Testis (tissue), 5 donors: ENCODE measurements at places on chromosomes 1 and 21.

GRCh38 chr1:27885114-27885528 lies 12.8 kb downstream of the THEMIS2 start:
- DNase-seq: no peak

DNA sequence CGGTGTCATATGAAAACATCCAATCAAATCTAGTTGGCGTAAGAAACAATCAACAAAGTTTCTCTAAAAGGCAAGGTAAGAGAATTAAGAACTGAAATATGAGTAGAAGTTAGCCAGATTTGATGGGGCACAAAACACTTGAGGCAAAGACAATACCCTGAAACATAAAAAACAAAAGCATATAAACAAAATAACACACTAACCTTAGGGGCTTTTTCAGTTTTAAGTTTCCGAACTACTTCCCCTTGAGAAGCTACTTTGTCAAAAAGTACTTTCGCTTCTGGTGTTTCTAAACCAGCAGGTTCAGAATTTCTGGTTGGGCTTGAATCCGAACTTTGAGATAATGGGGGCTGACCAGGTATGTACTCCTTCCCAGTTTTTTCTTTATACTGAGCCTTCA lies 57.9 kb downstream of the EPRS1 start:
- DNase-seq: no peak

- no peak for DNase-seq
These were observed 66.1 kb upstream of the FAM3B start for GRCh38 chr21:41250519-41250918.

DNA sequence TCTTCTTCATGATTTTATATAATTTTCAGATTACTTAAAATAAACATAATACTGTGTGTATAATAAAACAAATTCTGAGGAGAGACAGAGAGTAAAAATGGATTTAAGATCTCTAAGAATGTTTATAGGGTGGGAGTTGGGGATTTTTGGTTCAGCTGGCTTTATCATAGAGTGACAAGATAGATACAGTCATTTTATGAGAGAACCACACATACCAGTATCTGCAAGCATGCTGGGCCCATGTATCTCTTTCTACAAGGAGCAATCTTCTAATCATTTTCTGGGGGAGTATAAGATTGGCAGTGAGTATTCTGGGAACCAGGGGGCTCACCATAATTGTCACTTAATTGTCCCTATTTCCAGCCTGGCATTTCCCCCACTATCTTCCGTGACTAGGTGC lies 64.3 kb upstream of the DUSP10 start:
- no peak for DNase-seq

DNA sequence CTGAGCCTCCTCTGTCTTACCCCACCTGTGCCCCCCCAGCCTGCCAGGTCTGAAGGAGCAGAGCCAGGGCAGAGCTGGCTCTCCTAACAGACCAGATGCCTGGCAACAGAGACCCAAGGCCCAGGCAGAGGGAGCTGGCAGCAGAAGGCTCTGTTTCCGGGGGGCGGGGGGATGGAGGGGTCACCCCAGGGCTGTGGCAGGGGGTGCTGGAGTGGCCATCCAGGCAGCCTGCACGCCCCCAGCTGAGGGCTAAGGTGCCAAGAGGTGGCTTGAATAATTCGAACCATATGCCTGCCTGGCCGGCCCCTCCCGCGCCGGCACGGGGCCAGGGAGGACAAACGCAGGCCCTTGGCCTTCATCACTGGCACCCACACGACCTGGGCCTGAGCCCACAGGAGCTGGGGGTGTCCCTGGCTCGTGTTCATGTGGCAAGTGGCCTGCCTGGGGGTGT lies 16.0 kb upstream of the PLEKHG5 start:
- DNase-seq: no peak

DNA sequence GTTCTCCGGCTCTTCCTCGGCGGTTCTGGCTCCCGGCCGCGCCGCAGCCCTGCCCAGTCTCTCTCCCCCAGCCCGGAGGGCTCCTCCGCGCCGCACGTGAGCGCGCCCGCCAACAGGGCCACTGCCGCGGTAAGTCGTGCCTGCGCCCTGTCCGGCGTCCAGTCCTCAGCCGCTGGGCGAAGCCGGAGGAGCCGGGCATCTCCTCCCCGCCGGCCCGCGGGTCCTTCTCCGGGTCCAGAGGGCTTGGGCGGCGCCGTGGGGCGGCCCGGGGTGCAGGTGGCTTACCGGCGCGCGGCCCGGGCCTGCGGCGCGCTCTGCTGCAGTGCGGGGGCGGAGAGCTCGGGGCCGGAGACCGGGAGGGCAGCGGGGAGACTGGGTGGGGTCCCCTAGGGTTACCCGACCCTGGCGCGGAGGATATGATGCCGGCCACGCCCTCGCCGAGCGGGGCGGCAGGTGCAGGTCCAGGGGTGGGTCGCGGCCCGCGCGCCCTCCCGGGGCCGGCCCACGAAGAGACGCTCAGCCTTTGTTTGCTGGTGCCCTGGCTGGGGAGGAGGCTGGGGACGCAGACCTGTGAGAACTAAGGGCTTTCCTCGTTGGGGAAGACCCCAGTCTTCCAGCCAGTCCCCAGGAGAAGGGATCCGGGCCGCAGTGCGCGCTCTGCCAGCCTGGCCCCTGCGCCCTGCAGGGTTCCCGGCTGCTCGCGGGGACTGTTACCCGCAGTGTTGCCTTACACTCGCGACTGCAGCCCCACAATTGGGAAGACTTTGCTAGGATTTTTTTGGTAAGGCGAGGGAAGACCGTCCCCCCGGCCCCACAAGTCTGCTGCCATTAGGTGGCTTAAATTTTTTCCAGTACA lies at the start of gene DOP1B:
TSS of gene DOP1B (plus strand) at position 10 of the 856 bp plus-strand sequence. CDS start 7,910 bp downstream, outside the sequence.
- DNase-seq: peak; percentile 34

DNA sequence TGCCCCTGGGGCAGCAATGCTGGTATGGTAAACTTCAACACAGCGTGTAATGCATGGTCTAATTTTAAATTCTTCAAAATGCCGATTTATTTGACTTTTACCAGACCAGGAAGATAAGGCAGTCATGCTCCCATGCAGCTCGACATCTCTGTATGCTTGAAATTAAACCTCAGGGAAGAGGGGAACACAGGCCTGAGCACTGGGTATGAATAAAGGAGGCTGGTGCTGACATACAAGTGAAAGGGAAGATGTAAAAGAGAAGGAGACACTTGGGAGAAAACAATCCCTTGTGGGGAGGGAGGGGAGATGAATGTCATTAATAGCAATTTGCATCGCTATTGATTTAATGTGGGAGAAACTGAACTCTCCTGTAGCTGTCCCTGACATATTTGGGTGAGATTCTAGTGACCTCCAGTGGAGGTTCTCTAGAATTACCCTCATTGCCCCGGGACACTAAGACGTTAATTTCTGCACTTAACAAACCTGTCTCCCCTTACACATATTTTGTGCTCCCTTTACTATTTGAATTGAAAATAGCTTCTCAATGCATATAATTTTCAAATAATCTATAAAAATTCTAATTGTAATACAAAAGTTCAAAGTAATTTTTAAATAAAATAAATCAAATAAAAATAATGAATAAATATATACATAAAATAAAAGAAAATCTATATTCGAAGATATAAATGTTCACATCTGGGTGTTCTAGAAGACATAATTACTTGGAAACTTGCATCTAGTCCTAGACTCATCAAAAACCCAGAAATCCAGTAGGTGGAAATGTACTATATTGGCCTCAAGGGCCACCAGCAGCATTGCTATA lies 283.1 kb downstream of the LMX1A start:
- DNase-seq: no peak

DNA sequence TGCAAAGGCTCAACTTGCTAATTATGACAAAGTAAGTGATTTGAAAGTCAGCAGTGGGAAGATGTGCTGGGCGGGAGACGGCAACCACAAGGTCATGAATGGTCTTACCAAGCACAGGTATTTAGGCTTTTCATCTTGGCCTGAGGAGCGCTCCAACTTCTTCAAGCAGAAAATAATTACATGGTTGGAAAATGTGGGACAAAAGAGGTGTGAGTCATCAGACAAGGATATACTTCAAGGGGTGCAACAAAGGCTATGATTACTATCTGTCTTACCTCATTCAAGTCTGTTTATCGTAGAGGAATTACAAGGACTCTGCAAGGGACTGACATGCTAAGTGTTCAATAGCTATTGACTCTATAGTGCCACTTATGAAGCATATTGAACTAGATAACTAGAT lies 2005.7 kb downstream of the MRPL39 start:
- no peak for DNase-seq

DNA sequence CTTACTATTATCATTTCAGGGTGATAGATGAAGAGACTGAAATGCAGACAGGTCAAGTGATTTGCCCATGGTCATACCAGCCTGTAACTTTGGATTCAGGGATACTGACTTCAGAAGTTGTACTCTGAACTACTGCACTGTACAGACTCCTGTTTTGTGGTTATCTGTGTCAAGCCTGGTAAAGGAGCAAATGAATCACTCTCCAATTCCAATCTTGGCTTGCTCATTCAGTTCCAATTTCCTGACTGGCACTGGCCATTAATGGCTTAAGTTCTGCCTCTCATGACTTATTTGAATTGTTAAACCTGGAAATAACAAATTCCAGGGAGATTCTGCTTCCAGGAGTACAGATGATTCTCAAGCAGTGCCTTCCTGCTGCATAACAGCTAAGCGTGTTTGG lies 45.4 kb upstream of the PLD5 start:
- DNase-seq: no peak

- peak; percentile 88 for DNase-seq
These were observed 72.2 kb downstream of the CD46 start for GRCh38 chr1:207823880-207824566.

GRCh38 chr1:37691497-37692077 lies 729 bp upstream of the CDCA8 start:
- DNase-seq: peak; percentile 38

DNA sequence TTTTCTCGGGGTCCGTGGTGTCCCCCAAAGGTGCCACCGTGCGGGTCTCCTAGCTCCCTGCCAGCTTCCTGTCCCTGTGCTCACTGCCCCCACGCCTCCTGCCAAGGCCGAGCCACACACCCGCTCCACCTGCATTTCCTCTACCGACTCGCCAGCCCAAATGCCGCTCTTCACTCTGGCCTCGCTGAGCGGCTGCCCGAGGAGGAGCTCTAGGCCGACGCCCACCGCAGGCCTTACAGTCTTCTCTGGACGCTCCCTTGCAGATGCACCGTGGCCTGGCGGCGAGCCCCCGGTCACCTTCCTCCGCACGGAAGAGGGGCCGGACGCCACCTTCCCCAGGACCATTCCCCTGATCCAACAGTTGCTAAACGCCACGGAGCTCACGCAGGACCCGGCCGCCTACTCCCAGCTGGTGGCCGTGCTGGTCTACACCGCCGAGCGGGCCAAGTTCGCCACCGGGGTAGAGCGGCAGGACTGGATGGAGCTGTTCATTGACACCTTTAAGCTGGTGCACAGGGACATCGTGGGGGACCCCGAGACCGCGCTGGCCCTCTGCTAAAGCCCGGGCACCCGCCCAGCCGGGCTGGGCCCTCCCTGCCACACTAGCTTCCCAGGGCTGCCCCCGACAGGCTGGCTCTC lies 26.3 kb downstream of the FTCD start:
- DNase-seq: no peak

GRCh38 chr1:65756616-65757015 lies 36.1 kb upstream of the PDE4B start:
- DNase-seq: no peak

- peak; percentile 95 for DNase-seq
These were observed at the start of gene EPHA2 for GRCh38 chr1:16155537-16156410. EPHA2 (minus strand) TSS chr1:16156069; CDS start chr1:16155932, 137 bp downstream.

DNA sequence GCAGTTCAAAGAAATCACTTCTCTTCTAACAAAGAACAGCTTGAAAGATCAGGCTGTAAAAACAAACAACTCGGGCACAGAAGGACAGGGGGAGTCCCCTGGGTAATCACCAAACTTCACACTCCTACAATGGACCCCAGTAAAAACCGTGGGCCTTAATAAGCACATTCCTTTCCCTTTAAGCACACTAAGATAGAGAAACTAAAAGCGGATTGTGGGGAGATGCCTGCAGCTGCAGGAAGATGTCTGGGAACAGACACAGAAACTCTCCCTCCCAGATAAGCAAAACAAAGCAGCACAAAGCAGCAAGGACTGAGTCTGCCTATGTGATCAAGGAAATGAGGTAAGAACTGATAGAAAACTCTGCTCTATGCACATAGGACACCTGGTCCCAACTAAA lies 37.6 kb upstream of the CTBS start:
- DNase-seq: no peak

DNA sequence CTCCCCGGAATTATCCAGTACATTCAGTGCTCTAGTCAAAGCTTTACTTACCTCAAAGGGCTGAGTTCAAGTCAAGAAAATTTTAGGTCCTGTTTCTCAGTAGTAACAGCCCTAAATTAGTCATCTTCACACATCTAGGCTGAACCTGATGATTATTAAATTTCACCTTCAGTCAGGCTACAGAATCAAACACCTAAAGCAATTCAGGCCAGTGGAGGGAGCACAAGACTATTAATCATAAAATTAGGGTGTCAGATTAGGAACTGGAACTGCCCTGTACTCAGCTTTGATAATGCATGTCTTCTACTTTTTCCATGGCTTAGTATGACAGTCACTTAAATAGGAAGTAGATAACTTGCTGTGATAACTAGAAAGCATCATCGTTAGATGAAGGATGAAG lies 28.4 kb upstream of the BCAS2 start:
- DNase-seq: no peak

GRCh38 chr1:161350671-161351070 lies 17.0 kb downstream of the CFAP126 start:
- DNase-seq: no peak

DNA sequence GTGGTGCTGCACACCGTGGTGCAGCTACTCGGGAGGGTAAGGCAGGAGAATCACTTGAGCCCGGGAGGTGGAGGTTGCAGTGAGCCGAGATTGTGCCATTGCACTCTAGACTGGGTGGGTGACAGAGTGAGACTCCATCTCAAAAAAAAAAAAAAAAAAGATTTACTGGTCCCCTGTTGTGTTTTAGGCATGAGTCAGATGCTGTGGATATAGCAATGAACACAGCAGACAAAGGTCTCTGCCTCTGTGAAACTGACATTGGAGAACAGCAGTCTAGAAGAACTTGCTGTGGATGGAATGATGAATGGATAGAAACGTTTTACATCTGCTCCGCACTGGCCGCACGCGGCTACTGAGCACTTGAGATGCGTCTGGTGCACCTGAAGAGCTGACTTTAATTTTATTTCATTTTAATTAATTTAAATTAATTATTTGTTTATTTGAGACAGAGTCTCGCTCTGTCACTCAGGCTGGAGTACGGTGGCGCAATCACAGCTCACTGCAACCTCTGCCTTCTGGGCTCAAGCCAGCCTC lies 24.5 kb upstream of the EPHA2 start:
- no peak for DNase-seq

- DNase-seq: no peak
These were observed 550.0 kb downstream of the BRINP3 start for GRCh38 chr1:189927641-189928040.

GRCh38 chr1:30652152-30652841 lies 71.1 kb downstream of the MATN1 start:
- no peak for DNase-seq

- DNase-seq: no peak
These were observed 23.3 kb downstream of the FTCD start for GRCh38 chr21:46131838-46132651.
